ENCODE measurements at places on chromosomes 4 and X. TPM values are rescaled to one million over a fixed set of nuclear protein-coding genes. Genes with fewer than 3 reads are reported as not detected.

The NAA11 gene
- total RNA-seq = not detected

The PRSS12 gene
- 8.2 TPM for total RNA-seq

The CSAG3 gene
- total RNA-seq = not detected

The ITIH6 gene
- not detected for total RNA-seq

The PTCHD1 gene
- total RNA-seq = not detected

The MEPE gene
- not detected for total RNA-seq

Measured in dermis lymphatic vessel endothelial cell (primary cell).